Spleen (tissue), 13 donors: ENCODE measurements at places on chromosomes 11 and 22. TPM values are rescaled to one million over a fixed set of nuclear protein-coding genes. Genes with fewer than 3 reads are reported as not detected.
A peak's percentile ranks its signal among the peaks of the same experiment; 100 is the strongest.

GRCh38 chr11:11989774-11990744 lies 18.4 kb downstream of the DKK3 start:
- no peak for DNase-seq
- no peaks in the 10 kb centered on the region for H3K36me3 ChIP-seq
- H3K4me3 ChIP-seq: no peak overlapping the region
- no peaks in the 10 kb centered on the region for H3K4me1 ChIP-seq
- no peak overlapping the region for H3K27ac ChIP-seq
- H3K27me3 ChIP-seq: no peaks in the 10 kb centered on the region

DNA sequence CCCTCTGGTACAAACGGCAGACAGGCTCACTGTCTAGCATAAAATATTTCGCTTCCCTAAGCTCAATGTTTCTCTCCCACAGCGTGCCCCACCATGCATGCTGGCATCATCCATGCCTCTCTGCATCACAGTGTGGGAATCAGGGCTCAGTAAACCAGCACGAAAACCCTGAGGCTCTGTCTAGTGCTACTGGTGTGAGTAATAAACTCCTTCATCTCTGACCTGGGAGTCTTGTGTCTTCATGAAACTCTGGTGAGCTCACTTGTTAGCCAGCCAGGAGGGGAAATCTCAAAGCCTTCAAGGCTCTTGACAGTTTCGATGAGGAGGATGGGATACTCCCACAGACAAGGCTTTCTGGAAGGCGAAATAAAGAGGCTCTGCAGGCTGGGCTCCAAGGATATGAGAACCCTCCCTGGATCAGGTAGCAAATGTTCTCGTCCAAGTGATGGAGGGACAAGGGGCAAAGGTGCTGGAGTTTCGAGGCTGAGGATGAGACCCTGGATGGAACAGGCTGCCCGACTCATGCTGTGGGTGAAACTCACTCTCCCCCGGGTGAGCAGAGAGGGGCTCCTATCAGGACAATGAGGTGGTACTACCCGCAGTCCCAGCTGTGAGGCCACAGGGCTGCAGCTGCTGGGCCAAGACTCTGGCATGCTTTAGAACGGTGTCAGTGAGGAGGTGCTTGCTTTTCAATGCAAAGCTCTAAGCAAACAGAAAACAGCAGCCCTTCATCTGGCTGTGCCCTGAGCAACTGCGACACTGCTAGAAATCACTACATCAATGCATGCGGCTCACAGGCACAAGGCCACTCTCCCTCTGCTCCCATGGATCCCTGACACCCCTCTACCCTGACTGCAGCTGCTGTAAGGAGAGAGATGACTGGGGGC lies 69.3 kb downstream of the SHANK2 start:
- no peaks in the 10 kb centered on the region for H3K36me3 ChIP-seq
- no peak overlapping the region for H3K27ac ChIP-seq
- no peak overlapping the region for H3K4me3 ChIP-seq
- DNase-seq: peak; percentile 36
- no peaks in the 10 kb centered on the region for H3K4me1 ChIP-seq

OR51A2 gene
- not detected for total RNA-seq

DNA sequence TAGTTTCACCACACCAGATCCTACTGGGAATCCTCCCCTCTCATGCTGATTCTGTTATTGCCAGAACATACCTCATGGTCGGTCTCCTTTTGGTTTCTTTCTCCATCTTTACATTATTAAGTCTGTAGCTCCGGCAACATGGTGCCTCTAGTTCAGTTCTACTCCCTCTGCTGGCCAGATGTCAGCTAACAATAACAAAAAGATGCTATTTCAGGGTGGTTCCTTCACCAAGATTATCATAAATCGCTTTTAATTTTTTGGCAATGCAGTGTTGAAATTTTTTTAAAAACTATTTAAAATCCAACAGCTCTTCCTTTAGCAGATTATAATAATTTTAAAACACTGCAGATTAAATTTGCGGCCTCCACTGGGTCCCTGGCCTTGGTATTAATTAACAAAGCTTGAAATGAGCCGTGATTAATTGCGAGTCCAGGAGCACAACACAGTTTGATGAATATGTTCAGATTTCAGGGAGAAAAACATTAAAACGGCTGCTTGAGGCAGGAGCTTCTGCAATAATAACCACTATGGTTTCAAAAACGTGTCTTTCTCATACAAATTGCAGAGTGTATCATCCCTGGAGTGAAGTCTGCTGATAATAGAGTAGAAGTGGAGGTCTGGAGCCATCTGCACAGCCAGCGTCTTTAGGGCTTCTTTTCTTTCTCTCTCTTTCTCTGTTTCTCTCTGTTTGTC lies 492.9 kb upstream of the KIRREL3 start:
- H3K27ac ChIP-seq: no peak overlapping the region
- no peaks in the 10 kb centered on the region for H3K36me3 ChIP-seq
- H3K4me1 ChIP-seq: no peaks in the 10 kb centered on the region

DNA sequence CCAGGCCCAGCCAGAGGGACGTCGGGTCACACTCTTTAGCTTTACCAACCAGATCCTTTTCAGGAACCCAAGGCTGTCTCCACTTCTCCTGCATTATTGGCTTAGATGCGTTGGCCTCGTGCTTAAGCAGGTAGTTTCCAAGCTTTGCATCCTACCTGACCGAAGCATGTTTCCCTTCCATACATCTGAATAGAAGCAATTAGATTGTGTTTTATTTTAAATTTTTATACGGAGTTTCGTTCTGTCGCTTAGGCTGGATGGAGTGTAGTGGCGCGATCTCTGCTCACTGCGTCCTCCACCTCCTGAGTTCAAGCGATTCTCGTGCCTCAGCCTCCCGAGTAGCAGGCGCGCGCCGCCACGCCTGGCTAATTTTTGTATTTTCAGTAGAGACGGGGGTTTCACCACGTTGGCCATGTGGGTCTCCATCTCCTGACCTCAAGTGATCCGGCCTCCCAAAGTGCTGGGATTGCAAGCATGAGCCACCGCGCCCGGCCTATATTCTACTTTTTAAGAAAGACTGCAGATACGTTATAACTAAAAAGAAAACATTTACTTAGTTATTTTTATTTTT lies 677 bp downstream of the DYNC2H1 start:
- peak overlapping the region; percentile 77 for H3K4me3 ChIP-seq
- H3K27ac ChIP-seq: peak overlapping the region; percentile 69
- H3K27me3 ChIP-seq: no peaks in the 10 kb centered on the region
- no peaks in the 10 kb centered on the region for H3K36me3 ChIP-seq
- peaks cover 14% of the 10 kb centered on the region for H3K4me1 ChIP-seq

DNA sequence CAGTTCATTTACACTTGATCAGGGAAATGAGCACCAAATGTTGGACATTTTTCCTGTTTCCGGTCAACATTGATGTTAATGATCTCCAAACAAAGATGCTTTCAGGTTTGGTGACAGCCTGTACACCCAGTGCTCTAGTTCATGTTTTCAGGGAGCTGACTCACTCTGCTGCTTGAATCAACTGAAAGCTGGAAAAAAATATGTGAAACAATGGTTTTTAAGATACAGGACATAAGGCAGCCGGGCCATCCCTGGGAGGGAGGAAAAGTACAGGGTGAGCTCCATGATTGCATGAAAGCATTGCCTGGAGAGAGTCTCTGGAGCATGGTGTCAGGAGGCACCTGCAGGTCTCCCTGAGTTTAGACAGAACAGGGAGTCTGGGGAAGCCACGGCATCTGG lies 259.6 kb downstream of the TBC1D22A start:
- H3K27me3 ChIP-seq: no peaks in the 10 kb centered on the region
- peaks cover 40% of the 10 kb centered on the region for H3K36me3 ChIP-seq
- H3K4me3 ChIP-seq: no peak overlapping the region
- no peak overlapping the region for H3K27ac ChIP-seq
- no peak for DNase-seq
- H3K4me1 ChIP-seq: no peaks in the 10 kb centered on the region

- H3K4me1 ChIP-seq: peaks cover 55% of the 10 kb centered on the region
- peaks cover 67% of the 10 kb centered on the region for H3K36me3 ChIP-seq
- peak overlapping the region; percentile 82 for H3K27ac ChIP-seq
- H3K27me3 ChIP-seq: no peaks in the 10 kb centered on the region
- no peak for DNase-seq
Observed at GRCh38 chr11:68266121-68266891, 5.5 kb downstream of the C11orf24 start.
